ENCODE measurements at places on chromosomes 13 and 19.
A peak's percentile ranks its signal among the peaks of the same experiment; 100 is the strongest.

- peak; percentile 49 for DNase-seq
These were observed 8.8 kb upstream of the TNFSF9 start for GRCh38 chr19:6521718-6522646.

GRCh38 chr19:54017261-54017660 lies 25.8 kb downstream of the CACNG6 start:
- DNase-seq, result no peak

DNA sequence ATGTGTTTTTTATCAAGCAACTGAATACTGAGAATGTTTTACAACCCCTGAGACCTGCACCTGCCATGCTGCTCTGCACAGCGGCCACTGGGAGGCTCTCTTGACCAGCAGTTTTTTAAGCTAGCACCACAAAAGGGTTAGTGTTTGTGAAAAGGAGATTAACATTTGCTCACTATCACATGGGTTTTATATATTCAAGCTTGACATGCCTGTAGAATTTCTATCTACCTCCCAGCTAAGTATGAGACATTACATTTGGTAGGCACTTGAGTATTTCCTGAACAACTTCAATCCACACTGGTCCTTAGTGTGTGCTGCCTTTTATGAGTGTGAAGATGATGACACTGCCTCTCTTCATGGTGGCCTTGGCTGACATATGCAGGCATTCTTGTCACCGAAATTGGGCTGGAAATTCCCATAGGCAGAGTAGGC lies 1238.9 kb downstream of the UQCRFS1 start:
- DNase-seq, result no peak

GRCh38 chr19:49150106-49150943 lies 4.9 kb downstream of the HRC start:
- peak; percentile 28 for DNase-seq

DNA sequence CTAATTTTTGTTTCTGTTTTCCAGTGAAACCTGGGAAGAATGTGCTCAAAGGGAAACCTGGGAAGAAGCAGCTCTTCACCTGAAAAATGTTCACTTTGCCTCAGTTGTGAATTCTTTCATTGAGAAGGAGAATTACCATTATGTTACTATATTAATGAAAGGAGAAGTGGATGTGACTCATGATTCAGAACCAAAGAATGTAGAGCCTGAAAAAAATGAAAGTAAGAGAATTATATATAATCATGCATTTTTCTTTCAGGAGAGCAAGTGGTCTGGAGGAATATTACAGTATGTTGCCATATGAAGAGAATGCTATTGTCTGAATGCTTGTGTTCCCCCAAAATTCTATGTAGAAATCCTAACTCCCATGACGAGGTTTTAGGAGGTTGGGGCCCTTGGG lies 3.4 kb downstream of the NUDT15 start:
- no peak for DNase-seq

Data from activated CD8-positive, alpha-beta memory T cell treated with anti-CD3 and anti-CD28 coated beads for 1 hour (primary cell).